ENCODE measurements at places on chromosomes 6 and 20.

DNA sequence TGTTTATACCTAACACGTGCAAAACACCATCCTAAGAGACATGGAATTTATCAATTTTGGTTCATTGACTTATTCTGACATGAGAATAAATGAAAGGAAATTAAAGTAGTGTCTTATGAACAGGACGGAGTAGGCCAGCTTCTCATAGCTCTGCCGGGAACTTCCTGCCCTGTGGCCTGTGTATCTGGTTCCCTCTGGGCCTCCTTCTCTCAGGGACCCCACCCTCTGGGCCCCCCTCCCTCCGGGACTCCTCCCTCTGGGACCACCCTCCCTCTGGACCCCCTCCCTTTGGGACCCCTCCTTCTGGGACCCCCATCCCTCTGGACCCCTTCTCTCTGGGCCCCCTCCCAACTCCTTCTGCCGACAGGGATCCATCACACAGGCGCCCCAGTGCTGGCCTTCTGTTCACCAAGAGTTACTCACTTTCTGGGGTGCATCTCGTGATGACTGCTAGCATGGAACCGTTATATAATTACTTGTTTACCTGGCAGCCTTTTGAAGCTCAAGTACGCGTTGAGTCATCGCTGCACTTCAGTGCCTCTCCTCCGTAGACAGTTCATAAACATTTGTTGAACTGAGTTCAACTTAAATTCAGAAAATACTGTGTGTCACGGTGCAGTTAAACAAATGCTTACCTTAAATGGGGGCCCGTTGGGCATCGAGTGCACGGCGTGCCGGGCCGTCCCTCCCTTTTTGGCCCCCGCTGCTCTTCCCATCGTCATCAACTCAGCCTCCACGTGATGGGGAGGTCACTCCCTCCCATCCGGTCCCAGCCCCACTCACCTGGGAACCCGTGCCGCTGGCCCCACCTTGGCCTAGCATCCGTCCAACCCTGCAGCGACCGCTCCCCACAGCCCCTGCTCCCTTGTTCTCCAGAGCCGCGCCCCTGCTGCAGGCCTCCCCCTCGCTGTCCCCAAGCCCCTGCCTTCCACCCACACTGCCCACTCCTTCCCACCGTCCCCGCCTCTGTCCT is 8.1 kb downstream of the CCR6 start:
- no peak for DNase-seq

DNA sequence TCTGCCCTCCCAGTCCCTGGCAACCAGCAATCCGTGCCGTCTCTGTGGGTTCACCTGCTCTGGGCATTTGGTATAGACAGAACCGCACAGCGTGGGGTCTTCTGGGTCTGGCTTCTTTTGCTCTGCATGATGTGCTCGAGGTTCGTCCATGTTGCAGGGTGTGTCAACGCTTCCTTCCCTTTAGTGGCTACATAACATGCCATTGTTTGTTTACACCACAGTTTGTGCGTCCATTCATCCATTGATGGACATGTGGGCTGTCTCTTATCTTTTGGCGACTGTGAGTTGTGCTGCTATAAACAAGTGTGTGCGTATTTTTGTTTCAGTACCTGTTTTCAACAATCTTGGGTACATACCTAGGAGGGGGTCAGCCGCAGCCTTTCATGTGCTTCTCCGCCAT is 149.5 kb upstream of the RPS6KA2 start:
- no peak for DNase-seq

DNA sequence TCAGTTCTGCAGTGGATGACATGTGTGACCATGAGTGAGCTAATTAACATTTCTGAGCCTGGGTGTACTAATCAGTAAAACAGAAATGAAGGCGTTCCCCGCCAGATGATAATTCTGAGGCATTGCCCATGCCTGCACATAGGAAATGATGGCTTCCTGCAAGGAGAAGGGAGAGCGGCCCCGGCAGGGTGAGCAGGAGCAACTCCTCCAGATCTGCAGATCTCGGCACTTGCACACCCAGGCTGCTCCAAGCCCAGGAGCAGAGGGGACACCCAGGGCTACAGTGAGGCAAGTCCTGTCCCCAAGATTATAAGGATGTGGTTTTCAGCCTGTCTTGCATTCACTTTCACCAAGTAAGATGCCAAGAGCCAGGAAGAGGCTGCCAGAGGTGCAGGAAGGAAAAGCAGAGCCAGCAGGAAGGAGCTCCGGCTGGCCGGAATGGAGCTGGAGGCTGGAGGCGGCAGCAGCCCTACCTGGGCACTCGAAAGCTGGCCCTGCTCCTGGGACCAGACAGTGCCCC is 177.5 kb upstream of the CST7 start:
- DNase-seq: no peak

DNA sequence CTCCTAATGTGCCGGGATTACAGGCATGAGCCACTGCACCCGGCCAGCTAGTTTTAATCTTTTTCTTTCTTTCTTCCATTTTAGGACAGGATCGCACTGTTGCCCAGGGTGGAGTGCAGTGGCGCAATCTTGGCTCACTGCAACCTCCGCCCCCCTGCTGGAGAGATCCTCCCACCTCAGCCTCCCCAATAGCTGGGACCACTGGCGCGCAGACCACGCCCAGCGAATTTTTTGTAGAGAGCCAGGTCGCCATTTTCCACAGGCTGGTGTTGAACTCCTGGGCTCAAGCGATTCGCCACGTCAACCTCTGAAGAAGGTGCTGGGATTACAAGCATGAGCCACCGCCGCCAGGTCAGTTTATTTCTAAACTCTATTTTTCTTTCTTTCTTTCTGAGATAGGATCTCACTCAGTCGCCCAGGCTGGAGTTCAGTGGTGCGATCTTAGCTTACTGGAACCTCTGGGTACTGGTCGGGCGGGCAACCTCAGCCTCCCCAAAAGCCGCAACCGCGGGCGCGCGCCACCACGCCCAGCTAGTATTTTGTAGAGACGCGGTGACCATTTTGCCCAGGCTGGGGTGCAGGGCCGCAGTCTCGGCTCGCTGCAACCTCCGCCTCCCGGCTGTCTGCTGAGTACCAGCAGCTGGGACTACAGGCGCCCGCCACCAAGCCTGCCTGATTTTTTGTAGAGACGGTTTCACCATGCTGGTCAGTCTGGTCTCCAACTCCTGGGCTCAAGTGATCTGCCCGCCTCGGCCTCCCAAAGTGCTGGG is 20.0 kb upstream of the LIN28B start:
- no peak for DNase-seq

DNA sequence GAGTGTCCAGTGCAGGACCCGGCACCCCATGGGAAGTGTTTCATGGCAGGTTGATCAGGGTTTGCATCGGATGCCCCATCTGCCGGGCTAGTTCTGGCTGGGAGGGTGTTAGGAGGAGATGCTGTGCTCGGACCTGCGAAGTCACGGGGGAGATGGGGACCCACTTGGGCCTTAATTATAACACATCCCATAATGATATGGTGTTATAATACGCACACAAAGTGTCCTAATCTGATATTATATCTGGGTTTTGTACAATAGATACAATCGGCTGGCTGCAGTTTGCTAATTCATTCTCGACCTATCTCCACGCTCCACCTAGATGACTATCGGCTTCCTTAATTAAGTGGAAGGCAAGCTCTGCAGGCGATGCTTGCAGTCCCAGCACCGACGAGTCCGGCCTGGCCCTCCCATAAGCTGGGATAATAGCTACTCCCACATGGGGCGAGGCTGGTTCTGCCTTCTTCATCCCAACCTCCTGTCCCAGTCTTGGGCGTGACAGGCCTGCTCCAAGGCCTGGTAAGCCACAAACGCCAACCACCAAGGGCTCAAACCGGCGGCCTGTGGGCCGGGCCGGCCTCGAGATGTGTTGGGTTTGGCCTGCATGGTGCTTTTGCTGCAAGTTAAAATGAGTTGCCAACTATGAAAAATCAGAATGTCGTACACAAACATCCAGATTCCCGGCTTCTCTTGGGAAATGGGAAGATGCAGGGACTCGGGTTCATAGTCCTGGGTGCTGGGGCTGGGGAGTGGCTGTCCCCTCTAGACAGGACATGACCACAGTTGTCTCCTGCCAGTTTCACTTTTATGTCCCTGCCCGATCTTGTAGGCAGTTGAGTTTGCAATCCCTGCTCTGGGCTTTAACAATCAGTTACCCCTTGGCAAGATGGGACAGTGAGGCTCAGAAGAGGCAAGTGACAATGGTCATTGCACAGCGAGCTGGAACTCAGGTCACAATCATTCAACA is 32.7 kb downstream of the CEBPB start:
- DNase-seq: no peak

- DNase-seq: peak; percentile 36
Measured at GRCh38 chr6:169425628-169426370, 172.2 kb upstream of the THBS2 start.

DNA sequence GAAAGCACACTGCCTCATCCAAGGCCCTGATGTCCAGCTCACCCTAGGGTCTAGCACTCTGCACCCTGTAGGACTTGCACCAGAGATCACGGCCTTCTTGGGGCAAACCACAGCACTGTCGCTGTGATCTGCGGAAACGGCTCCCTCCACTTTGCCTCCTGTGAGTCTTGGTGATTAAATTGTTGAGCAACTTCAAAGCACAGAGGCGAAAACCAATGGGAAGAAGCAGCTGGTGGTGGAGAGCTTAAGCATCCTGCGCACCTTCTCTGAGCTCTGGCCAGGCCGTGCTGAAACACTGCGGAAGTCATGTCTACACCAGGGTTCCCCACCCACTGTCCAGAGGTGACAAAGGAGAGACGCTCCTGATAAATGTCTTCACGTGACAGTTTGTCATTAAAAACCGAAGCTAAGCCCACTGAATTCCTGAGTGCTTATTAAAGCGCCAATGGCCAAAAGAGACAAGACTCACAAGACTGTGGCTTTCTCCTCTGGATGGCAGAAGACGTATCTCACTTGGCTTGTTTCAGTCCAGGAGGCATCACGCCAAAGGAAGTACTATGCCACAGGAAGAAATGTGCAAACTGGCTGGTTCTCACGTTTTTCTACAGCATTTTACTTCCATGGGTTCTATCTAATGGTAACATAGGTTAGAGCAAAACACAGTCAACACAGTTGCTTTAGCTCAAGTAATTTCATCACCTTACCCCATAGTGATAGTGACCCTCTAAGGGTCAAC is 3.1 kb downstream of the RAMACL start:
- DNase-seq: no peak

- DNase-seq: no peak
Measured at GRCh38 chr6:36109092-36109491, 21.2 kb upstream of the MAPK13 start.

DNA sequence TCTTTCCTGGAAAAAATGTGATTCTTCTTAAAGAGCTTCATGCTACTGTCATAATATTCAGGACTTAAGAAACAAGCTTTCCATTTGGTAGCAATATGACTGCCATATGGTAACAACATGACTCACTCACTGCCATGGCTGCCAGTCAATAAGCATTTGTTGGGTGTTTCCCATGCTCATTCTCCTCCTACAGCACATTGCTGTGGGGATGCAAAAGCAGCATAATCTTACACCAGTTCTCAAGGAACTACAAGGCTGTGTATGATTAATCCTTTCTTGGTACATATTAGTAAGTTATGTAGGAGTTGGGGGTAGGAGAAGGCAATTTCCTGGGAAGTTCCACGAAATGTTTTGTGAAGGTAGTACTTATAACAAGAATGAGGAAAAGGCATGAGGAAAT is 76.7 kb downstream of the CEP162 start:
- DNase-seq: peak; percentile 64

- peak; percentile 56 for DNase-seq
Measured at GRCh38 chr6:41463062-41463930, 82.9 kb upstream of the FOXP4 start.

GRCh38 chr20:46820682-46821081 is 74.0 kb upstream of the EYA2 start:
- no peak for DNase-seq
